ENCODE measurements at places on chromosomes 11 and 22.

- no peak for DNase-seq
- no peak overlapping the region for H3K4me3 ChIP-seq
- H3K4me1 ChIP-seq, result no peaks in the 10 kb centered on the region
- no peak overlapping the region for H3K27ac ChIP-seq
- no peaks in the 10 kb centered on the region for H3K27me3 ChIP-seq
Measured at GRCh38 chr22:46256358-46256958, 6.4 kb upstream of the CDPF1 start.

- DNase-seq, result no peak
- H3K27ac ChIP-seq, result no peak overlapping the region
- no peaks in the 10 kb centered on the region for H3K27me3 ChIP-seq
- no peaks in the 10 kb centered on the region for H3K4me1 ChIP-seq
- H3K36me3 ChIP-seq, result no peaks in the 10 kb centered on the region
Measured at GRCh38 chr22:19696504-19697276, 17.6 kb upstream of the SEPTIN5 start.

- no peak overlapping the region for H3K4me3 ChIP-seq
- no peak for DNase-seq
- H3K27ac ChIP-seq, result no peak overlapping the region
- H3K27me3 ChIP-seq, result no peaks in the 10 kb centered on the region
- no peaks in the 10 kb centered on the region for H3K36me3 ChIP-seq
Measured at GRCh38 chr11:31059529-31059928, 310.0 kb downstream of the DCDC1 start.

- no peak overlapping the region for H3K4me3 ChIP-seq
- no peak overlapping the region for H3K27ac ChIP-seq
- H3K4me1 ChIP-seq, result no peaks in the 10 kb centered on the region
- H3K27me3 ChIP-seq, result no peaks in the 10 kb centered on the region
Measured at GRCh38 chr22:19062139-19062942, 59.9 kb downstream of the DGCR2 start.

DNA sequence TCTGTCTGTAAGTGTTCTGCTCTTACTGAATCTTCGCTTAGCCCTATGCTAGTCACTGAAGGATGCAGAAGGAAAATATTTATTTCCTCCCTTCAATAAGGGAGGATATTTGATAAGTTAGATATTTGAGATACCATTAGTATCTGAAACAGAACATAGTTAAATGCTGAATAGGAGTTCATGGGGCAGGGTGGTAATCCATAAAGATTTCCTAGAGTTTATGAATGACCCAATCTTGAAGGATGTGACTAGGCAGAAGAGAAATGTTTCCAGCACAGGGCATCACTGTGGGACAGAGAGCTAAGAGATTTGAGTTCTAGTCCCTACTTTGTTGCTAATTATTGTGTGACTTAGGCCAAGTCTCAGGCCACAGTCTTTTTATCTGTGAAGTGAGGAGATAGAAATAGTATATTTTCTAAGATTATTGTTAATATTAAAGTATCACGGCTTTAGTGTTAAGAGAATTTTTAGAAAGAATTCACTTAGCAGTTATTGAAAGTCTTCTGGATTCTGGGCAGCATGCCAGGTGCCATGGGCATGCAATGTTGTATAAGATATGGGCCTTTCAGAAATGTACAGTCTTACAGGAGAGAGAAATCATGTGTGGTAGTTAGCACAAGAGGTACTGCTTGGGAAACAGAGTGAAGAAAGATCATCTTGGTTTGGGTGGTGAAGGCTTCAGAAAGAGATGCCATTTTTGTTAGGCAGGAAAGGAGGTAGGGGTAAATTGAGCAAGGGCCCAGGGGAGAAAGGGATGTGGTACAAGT lies 24.0 kb downstream of the SWAP70 start:
- H3K36me3 ChIP-seq, result no peaks in the 10 kb centered on the region
- H3K27ac ChIP-seq, result peak overlapping the region; percentile 85
- H3K4me3 ChIP-seq, result no peak overlapping the region
- peaks cover 20% of the 10 kb centered on the region for H3K4me1 ChIP-seq
- no peaks in the 10 kb centered on the region for H3K27me3 ChIP-seq

GRCh38 chr11:10058356-10058755 lies 235.7 kb downstream of the SBF2 start:
- no peak for DNase-seq
- H3K4me3 ChIP-seq, result no peak overlapping the region
- no peaks in the 10 kb centered on the region for H3K27me3 ChIP-seq
- no peak overlapping the region for H3K27ac ChIP-seq

DNA sequence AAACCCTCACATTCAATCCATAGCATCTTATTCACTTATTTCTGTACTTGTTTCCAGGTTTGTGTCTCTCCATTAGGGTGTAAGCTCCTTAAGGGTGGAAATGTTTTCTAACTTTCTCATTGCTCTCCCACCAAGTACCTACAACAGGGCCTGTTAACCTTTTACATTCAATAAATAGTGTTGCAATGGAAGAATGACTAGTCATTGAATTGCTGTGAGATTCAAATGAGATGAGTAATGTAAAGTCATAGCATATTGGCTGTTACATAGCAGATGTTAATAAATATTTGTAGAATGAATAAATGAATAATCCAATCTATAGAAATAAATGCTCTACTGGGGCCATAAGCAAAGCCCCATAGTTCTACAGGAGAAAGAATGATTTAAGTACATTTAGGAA lies 75.4 kb upstream of the DDI1 start:
- DNase-seq, result no peak
- no peaks in the 10 kb centered on the region for H3K27me3 ChIP-seq
- H3K27ac ChIP-seq, result no peak overlapping the region
- no peaks in the 10 kb centered on the region for H3K36me3 ChIP-seq
- no peaks in the 10 kb centered on the region for H3K4me1 ChIP-seq

- DNase-seq, result no peak
- H3K27me3 ChIP-seq, result no peaks in the 10 kb centered on the region
- H3K27ac ChIP-seq, result no peak overlapping the region
- no peaks in the 10 kb centered on the region for H3K36me3 ChIP-seq
Measured at GRCh38 chr11:106288057-106288456, 210.6 kb downstream of the AASDHPPT start.

DNA sequence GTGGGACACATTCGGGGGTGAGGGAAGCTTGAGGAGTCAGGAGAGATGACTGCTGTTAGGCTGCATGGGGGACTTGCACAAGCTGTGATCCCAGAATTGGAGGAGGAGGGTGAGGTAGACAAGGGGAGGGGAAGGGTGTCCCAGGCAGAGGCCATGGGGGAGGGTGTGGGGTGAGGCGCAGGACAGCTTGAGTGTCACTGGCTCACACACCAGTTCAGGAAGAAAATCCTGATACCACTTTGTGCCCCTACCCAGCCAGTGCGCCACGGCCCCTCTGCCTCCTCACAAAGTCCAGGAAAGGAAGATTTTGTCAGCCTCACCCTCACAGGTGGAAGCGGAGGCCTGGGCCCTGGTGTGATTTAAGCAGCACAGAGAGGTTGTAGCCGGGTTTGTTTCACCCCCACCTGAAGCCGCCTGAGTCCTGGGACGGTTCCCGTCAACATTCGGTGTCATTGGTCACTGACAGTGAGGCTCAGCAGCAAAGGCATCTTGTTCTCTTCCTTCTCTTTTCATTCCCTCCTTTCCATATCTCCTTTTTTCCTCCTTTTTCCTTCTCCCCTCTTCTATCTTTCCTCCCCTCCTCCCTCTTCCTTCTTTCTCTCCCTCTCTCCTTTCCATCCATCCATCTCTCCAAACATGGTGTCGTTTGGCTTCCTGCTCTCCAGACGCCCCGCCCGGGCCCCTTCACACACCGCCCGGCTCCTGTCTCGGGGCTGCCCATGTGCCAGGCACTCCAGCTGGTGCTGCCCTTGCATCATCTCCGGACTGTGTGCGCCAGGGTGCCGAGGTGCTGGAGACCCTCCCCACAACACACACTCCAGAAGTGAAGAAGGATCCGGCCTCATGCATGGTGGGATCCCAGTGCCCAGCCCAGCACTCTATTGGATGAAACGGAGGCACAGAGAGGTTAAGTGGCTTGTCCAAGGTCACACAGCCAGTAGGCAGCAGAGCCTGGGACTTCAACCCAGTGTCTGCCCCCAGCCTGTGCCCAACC lies 89.3 kb downstream of the MPPED1 start:
- H3K4me3 ChIP-seq, result no peak overlapping the region
- no peak overlapping the region for H3K27ac ChIP-seq
- H3K36me3 ChIP-seq, result no peaks in the 10 kb centered on the region
- DNase-seq, result no peak
- H3K27me3 ChIP-seq, result no peaks in the 10 kb centered on the region

DNA sequence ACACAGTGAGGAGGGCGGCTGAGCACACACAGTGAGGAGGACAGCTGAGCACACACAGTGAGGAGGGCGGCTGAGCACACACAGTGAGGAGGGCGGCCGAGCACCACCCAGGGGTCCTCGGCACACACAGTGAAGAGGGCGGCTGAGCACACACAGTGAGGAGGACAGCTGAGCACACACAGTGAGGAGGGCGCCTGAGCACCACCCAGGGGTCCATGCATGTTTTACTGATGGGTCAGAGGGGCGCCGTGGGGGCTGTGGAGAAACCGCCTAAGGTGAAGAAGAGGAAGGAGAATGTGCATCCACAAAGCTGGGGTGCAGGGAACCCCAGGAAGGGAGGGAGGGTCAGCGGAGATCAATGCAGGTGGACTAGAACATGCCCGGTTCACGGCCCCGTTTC lies 461.8 kb downstream of the BRD1 start:
- H3K36me3 ChIP-seq, result no peaks in the 10 kb centered on the region
- H3K4me1 ChIP-seq, result no peaks in the 10 kb centered on the region
- peaks cover 2% of the 10 kb centered on the region for H3K27me3 ChIP-seq
- H3K4me3 ChIP-seq, result no peak overlapping the region
- no peak overlapping the region for H3K27ac ChIP-seq

GRCh38 chr11:33549483-33549882 lies 151.1 kb downstream of the C11orf91 start:
- H3K27ac ChIP-seq, result no peak overlapping the region
- no peaks in the 10 kb centered on the region for H3K27me3 ChIP-seq
- no peak for DNase-seq
- H3K4me1 ChIP-seq, result no peaks in the 10 kb centered on the region
- H3K4me3 ChIP-seq, result no peak overlapping the region
